T1000 (cell line): ENCODE measurements at places on chromosomes 12 and 14.

GRCh38 chr14:49526101-49526500, 60.1 kb downstream of the RPS29 start:
- DNase-seq, result no peak

- DNase-seq, result peak; percentile 81
These were observed 111.4 kb downstream of the DACT1 start for GRCh38 chr14:58749066-58749669.

DNA sequence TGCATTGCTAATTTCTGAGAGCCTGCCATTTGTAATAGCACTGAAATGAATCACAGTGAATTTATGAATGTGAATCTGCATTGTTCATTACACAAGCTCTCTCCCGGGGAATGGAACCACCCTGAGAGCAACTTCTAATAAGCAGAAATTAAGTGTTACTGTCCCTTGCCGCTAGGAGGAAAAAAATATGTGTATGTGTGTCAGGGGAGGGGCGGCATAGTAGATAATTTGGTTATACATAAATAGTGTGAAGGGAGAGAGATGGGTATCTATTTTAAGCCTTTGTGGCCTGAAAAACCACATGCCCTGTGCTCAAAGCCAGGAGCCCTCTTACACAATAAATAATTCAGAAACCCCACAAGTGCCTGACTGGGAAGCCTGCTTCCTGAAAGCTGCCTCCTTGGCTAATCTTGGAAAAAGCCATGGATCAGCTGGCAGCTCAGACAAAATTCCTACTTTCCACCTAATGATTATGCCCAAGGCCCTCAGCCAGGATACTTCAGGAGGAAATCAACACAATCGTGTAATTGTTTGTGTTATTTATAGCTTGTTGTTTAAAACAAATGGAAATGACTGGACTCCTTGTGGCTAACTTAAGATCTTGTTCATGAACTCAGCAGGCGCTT, 366.2 kb upstream of the KITLG start:
- DNase-seq, result no peak

DNA sequence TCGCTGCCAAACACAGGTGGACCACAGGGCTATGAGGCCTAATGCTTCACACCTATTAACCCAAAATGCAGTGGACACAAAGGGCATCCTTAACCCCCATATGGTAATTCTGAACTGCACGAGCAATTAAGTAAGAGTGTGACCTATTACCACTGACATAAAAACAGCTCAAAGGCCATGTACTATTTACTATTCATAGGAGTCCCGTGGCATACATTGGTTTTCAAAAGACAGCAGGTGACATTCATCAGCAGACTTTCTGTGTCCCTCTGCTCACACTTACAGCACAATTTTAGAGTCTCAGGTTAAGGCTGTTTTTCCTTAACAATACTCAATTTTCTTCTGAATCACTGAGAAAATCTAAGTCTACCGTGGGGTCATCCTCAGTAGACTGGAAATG, 23.1 kb upstream of the TMCC3 start:
- DNase-seq, result no peak

GRCh38 chr14:92726135-92726932, 22.1 kb downstream of the LGMN start:
- peak; percentile 63 for DNase-seq

GRCh38 chr14:77157740-77158139, 16.1 kb upstream of the ZDHHC22 start:
- no peak for DNase-seq

GRCh38 chr14:104702106-104702505, 12.7 kb downstream of the INF2 start:
- DNase-seq, result no peak

DNA sequence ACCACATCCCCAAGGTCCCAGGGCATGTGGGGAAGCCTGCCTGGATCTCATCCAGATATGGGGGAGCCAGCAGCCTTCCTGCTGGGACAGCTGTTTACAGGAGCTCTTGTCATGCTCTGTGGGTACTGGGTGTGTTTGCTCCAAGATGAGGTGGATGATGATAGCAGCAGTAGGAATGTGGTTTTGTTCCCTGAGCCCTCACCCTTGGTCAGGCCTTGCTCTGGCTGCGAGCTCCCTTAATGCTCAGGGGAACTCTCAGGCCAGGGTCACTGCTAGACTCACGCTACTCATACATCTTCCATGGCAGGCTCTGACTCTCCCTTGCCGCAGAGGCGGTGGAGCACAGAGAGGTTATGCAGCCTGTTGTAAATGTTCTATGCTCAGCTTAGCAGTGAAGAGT, 990.3 kb downstream of the AACS start:
- DNase-seq, result peak; percentile 87

GRCh38 chr12:57187222-57188089, 29.1 kb upstream of the NXPH4 start:
- no peak for DNase-seq

DNA sequence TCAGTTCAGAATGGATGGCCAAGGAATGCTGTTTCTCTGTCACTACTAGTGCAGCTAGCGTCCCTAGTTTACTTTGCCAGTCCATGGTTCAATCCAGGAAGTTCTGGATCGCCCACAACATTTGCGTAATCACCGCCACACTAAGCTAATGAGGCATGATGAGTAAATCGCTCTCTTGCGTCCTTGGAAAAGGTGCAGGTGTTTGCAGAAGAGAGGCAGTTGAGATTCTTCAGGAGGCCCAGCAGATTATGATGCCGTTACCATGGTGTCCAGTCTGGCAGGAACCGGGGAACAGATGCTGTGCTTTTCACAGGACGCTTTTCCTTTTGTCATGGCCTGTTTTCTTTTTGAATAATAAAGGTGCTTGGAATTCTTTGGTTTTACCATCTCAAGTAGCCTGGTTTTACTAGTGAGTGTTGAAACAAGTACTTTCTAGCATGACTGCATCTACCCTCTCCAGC, 9.0 kb downstream of the TPH2 start:
- DNase-seq, result no peak

- no peak for DNase-seq
These were observed 34.0 kb downstream of the EGLN3 start for GRCh38 chr14:33916663-33917565.

- no peak for DNase-seq
These were observed 217.6 kb downstream of the PRKD1 start for GRCh38 chr14:29710015-29710414.

DNA sequence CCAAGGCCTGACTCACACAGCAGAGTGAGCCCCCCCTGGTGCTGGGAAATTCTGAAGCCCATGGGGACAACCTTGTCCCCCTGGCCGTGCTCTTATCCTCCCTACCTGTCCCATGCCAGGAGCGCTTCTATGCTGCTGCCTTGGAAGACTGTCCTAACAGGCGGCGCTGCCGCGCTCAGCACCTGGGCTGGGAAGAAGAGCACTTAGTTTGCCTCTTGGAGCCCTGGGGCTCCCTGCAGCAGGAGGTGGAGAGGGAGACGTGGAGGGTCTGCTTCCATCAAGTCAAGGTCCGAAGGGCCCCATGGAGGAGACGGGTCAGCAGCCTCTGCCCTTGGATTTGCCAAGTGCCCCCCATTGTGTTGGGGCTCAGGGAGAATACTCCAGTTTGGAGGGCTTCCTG, 300.5 kb downstream of the CACNA1C start:
- DNase-seq, result no peak

- DNase-seq, result no peak
These were observed 105.5 kb downstream of the GPATCH2L start for GRCh38 chr14:76257111-76257803.

GRCh38 chr14:75999511-76000190, 14.1 kb downstream of the IFT43 start:
- DNase-seq, result no peak

DNA sequence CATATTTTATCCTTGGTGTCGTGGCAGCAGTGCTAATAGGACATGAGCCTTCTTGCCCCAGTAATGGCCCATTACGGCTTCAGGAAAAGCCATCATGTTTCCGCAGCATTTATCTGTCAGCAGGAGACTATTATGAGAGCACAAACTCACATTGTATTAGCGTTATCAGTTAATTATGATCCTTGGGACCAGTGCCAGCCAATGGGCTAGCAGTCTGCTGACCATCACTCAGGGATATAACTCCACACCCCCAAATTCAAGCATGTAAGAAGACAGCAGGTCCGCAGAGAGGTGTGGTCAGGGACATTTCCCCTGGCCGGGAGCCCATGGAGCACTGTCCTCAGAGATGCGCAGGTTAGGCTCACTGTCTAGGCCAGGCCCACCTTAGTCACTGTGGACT, 4.9 kb upstream of the ESRRB start:
- no peak for DNase-seq

- no peak for DNase-seq
These were observed 25.5 kb upstream of the COX6A1 start for GRCh38 chr12:120412421-120412820.

GRCh38 chr14:30271811-30272323, 287.1 kb upstream of the G2E3 start:
- no peak for DNase-seq

- no peak for DNase-seq
These were observed 50.9 kb downstream of the TRPV4 start for GRCh38 chr12:109782326-109782703.

DNA sequence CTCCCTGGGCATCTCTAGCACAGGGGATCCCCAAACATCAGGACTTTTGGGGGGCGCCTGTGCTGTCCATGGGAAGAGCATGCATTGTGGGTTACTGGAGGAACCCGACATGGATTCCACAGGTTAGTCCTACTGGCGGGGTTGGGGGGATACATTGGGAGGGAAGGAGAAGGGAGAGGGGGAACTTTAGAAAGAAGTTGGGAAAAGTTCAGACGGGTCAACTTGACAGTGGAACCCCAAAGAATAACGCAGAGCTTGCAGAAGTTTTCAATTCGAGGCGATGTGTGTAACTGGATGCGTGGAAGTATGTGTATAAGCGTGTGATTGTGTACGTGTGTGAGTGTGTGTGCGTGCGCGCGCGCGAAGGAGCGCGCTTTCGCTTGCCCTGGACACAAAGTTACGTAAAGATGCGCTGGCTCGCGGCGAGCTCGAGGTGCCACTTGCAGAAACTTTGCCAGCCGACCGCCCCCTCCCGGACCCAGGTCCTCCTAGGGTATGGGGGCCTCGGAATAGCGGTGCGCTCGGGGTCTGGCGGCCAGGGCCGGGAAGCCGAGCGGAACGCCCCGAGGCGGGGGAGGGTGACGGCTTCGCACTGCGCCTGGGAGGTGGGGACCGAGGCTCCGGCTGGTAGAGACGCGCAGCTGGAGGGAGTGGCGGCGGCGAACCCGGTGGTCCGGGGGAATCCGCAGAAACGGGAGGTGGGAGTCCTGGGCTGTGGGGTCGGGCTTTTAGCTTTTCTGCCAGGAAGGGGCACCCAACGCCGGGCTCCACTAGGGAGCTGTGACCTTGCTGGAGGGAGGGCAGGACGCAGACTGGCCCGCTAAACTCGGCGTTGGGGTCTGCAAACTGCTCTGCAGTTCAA, 669 bp downstream of the RFX4 start:
- DNase-seq, result no peak
